T-helper 2 cell treated with Interferon-gamma antibody and Interleukin-4, amounts not matched to agents 5 μg/mL and 100 μg/mL, for 36 hours (primary cell): ENCODE measurements at places on chromosomes 2 and 18.

- peaks cover 8% of the 10 kb centered on the region for H3K36me3 ChIP-seq
- no peaks in the 10 kb centered on the region for H3K27me3 ChIP-seq
- H3K4me1 ChIP-seq, result peaks cover 23% of the 10 kb centered on the region
- DNase-seq, result no peak
- no peak overlapping the region for H3K27ac ChIP-seq
- no peak overlapping the region for H3K4me3 ChIP-seq
Observed at GRCh38 chr2:99481941-99482340, 7.9 kb downstream of the REV1 start.

GRCh38 chr18:24734058-24734457 is 273.6 kb downstream of the HRH4 start:
- no peak for DNase-seq
- H3K36me3 ChIP-seq, result no peaks in the 10 kb centered on the region
- H3K4me3 ChIP-seq, result no peak overlapping the region

- DNase-seq, result peak; percentile 19
- H3K4me1 ChIP-seq, result no peaks in the 10 kb centered on the region
- H3K27ac ChIP-seq, result no peak overlapping the region
- no peak overlapping the region for H3K4me3 ChIP-seq
- no peaks in the 10 kb centered on the region for H3K36me3 ChIP-seq
Observed at GRCh38 chr2:17643031-17643615, 102.6 kb downstream of the VSNL1 start.

GRCh38 chr18:34710458-34710914 is 388 bp downstream of the DTNA start:
- H3K4me3 ChIP-seq, result no peak overlapping the region
- H3K36me3 ChIP-seq, result no peaks in the 10 kb centered on the region
- no peaks in the 10 kb centered on the region for H3K4me1 ChIP-seq
- no peak overlapping the region for H3K27ac ChIP-seq

- peaks cover 8% of the 10 kb centered on the region for H3K36me3 ChIP-seq
- no peak overlapping the region for H3K27ac ChIP-seq
Observed at GRCh38 chr18:62778976-62779869, 63.9 kb downstream of the PHLPP1 start.

GRCh38 chr2:199543606-199544172 is 86.0 kb upstream of the SATB2 start:
- H3K27ac ChIP-seq, result no peak overlapping the region
- no peaks in the 10 kb centered on the region for H3K4me1 ChIP-seq
- no peak for DNase-seq
- H3K36me3 ChIP-seq, result no peaks in the 10 kb centered on the region
- no peaks in the 10 kb centered on the region for H3K27me3 ChIP-seq
